CD4-positive, alpha-beta T cell treated with Interferon gamma for 1 hour (primary cell): ENCODE measurements at places on chromosomes 12 and 14.

DNA sequence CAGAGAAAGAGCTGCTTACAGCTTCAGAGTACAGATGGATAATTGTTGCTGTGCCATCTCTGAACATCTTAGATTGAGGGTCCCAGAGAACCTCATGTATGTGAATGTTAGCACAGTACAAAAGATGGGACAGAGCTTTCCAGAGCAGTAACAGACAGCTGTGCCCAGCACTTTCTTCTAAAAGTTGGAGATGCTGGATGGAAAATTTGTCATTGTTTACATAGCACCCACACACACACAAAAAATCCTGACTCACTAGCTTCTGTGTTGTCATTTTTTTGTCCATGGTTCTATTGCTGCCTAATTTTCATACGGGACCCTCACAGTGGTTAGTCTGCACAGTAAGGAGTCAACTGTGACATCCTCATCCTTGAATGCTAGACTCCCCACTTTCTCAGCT lies 374.7 kb downstream of the DIO2 start:
- no peak for DNase-seq

- no peak for DNase-seq
These were observed 21.7 kb upstream of the VPS37B start for GRCh38 chr12:122917507-122918121.

GRCh38 chr12:98868076-98868475 lies 223.0 kb downstream of the APAF1 start:
- DNase-seq: no peak

GRCh38 chr14:86501611-86502010 lies 971.7 kb downstream of the FLRT2 start:
- no peak for DNase-seq
